PC-9 (cell line): ENCODE measurements at places on chromosomes 4 and X.

- no peak for DNase-seq
Measured at GRCh38 chrX:13721371-13721770, 13.0 kb downstream of the TRAPPC2 start.

GRCh38 chrX:112359906-112360305 is 277.3 kb upstream of the TRPC5 start:
- no peak for DNase-seq

GRCh38 chr4:130027973-130028372 is 932.0 kb downstream of the C4orf33 start:
- DNase-seq, result no peak

- no peak for DNase-seq
Measured at GRCh38 chr4:178427663-178428062, 985.4 kb upstream of the AGA start.

GRCh38 chr4:91267543-91267942 is 1036.2 kb upstream of the GRID2 start:
- DNase-seq, result no peak

GRCh38 chr4:184941671-184942418 is 76.4 kb upstream of the HELT start:
- no peak for DNase-seq

GRCh38 chr4:68654946-68655721 is 15.3 kb downstream of the UGT2B15 start:
- DNase-seq, result no peak

- DNase-seq, result no peak
Measured at GRCh38 chr4:111070390-111070789, 447.5 kb upstream of the PITX2 start.

DNA sequence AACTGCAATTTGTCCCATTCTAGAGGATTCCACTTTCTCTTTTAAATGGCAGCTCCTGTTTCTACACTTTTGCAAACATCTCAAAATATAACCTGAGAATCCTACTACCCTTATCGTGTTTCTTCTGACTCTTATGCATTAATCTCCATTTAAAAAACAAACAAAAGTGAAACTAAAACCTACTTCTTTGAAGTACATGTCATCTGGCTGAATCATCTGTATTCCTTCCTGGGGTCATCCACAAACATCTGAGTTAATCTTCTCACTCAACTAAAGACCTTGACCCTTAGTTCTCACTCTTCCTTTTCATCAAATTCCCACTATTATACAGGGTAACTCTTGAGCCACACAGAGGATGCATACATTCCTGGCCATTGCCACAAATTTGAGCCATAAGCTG is 584.8 kb downstream of the PPARGC1A start:
- no peak for DNase-seq

DNA sequence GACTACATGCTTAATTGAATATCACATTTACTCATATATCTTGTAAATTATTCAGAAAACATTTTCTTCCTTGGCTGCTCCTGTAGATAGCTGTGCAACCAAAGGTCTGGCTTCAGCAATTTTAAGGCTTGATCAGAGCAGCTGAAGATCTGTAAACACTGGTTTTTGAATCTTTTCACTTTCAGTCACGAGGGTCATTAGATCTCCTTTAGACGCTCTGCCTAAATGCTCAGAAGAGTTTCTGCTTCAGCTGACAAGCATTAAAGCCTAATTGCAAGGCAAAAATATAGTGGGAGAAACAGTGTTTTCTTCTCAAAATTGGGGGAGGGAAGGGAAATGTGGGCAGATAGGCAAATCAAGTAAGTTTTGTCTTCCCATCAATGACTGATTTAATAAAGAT is 25.7 kb downstream of the TRPC5 start:
- DNase-seq, result no peak

DNA sequence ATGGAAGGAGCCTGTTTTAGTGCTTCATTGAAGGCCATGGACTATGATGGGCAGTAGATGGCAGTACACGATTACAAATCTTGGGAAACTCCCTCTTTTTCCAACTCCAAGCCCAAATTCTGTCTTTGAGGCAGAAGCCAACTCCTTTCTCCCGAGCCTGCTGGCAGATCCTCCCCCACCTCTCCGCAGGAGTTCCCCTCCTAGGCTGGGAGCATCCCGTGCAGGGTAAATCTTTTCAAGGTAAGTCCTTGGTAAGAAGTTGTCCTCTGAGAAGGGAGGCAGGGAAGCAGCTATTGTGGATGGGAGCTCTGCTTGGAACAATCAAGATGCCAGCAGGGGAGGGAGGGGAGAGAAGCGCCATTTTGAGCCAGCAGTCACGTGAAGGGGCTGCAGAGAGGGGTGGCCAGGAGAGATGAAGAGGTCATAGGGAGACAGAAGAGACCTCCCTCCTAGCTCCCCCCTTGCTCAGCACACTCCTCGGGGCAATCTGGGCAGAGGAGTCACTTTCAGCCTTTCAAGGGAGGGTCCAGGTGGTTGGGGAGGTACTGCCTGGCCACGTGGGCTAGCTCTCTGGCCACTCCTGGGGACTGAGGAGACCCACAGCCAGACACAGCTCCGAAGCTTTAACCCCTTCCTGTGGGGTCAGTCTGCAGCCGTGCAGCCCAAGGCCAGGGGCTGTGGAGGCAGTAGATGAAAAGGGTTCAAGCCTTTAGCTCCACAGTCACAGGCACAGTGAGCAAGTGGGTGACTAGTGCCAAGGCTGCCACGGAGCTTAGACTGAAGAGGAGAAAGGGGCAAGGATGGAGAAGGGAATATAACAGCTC is 9.6 kb downstream of the CC2D2A start:
- DNase-seq, result peak; percentile 50

- no peak for DNase-seq
Measured at GRCh38 chr4:79684516-79684915, 276.5 kb upstream of the GK2 start.

- DNase-seq, result no peak
Measured at GRCh38 chr4:6278801-6279197, 9.1 kb downstream of the WFS1 start.

GRCh38 chr4:41866799-41867677 is 68.2 kb upstream of the TMEM33 start:
- DNase-seq, result no peak

GRCh38 chrX:70253377-70254062 is 6.5 kb downstream of the P2RY4 start:
- no peak for DNase-seq

- no peak for DNase-seq
Measured at GRCh38 chr4:32775049-32775448, 2054.9 kb downstream of the PCDH7 start.

DNA sequence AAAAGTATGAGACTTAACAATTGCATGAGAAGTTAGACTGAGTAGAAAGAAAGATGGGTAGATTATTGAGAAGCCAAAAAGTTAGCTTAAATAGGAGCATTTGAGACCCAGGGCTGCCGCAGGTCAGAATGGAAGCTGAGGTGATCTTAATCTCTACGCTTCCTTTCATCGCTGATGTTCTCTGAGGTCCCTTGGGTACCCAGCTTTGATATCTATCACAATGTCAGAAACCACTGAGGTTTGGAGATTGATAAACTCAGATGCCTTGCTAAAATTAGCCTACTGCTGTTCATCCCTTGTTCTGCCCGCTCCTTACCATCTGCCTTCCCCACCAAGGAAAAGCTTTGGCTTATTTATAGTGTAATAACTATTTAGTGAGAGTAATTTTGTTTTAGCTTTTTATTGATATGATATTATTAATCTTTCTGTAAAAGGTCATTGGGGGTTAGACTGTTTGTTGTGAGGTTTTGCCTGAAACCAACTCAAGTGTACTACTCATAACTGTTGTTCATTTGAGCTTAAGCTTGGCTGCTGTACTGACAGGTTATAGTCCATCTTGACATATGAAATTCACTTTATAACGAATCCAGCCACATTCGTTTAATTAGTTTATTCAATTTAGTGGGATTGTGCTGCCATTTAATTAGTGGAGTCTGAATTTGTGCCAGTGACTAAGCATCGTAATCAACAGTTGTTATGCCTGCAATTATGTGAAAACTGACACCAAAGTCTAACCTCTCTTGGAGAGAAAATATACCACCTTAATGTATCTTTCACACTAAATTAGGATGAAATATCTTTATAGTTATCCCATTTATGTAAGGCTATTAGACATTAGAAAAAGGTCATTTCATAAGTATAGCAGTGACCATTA is 15.1 kb downstream of the MCUB start:
- DNase-seq, result no peak

DNA sequence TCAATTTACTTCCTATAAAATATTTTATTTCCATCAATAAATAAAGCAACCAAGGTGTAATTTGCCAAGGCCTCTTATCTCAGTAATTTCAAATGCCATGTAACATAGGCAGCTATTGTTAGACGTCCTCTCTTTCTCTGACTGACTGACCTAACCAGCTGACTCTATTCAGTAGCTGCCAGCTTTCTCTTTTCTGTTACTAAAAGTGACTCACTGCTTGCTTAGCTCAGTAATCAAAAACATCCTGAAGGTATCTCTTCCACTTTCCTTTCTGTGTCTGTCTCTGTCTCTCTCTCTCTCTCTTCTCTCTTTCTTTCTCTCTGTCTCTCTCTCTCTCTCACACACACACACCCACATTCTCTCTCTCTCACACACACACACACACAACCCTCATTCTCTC is 134.2 kb downstream of the SPOCK3 start:
- no peak for DNase-seq

GRCh38 chr4:138870737-138871554 is 144.6 kb upstream of the NOCT start:
- DNase-seq, result peak; percentile 62

GRCh38 chr4:16725252-16725651 is 173.2 kb downstream of the LDB2 start:
- no peak for DNase-seq

GRCh38 chr4:143531380-143531779 is 17.9 kb downstream of the SMARCA5 start:
- DNase-seq, result no peak

DNA sequence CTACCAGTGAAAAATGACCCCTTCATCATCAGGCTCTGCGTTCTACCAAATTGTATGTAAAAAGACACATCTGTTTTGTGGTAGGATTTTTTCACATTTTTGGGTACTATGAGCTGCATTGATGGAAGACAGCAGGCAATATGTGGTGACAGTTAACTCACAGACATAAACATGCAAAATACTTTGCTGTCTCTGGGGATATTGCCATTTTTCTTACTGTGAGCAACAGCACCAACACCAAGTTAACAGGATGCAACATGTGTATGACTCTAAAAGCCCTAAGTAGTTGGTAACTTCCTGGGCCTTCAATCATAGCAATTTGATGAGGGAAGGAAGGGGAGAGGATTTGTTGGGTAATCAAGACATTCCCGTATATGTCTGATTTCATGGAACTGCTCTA is 56.4 kb upstream of the DRP2 start:
- no peak for DNase-seq

GRCh38 chrX:139156356-139156755 is 374.2 kb upstream of the F9 start:
- no peak for DNase-seq

DNA sequence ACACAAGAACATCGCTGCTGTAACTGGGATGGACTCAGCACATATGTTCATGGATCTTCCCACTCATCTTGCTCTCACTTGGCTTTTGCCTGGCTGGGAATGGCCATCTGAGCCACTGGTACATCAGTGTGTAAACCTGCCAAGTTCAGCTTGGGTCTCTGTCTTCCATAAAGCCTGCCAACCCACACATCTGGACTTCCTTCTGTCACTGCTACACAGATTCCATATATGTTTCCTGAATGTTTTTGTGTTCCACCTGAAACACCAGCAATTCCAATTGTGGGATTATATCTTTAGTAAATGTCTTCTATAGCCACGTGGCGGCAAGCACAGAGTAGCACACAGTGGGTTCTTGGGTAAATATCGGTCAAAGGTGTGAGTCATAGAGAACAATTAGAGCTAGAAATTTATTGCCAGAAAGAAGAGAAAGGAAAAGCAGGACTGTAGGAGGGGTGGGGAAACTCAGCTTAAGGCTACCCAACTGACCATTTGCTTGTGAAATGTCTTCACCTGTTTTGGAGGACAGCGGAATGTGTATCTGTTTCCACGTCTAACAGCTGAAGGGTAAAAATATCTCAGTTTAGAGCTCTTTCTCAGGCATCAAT is 125.9 kb downstream of the MFAP3L start:
- no peak for DNase-seq

GRCh38 chr4:37908488-37909331 is 17.8 kb downstream of the TBC1D1 start:
- DNase-seq, result no peak

DNA sequence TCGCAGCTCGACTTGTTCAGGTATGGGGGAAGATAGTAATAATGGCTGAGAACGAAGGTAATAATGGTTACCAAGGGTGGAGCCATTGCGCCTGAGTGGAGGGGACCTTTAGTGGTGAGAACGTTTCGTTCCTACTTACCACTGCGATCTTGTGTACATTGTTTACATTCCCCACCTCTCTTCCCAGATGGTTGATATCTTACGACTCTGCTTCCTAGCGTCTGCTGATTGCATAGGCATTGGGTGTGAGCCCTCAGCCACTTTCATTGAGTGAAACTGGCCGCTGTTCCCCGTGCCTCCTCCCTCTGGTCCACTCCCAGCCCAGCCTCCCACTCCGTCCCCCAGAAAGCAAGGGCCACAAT is 850 bp downstream of the IGBP1 start:
- no peak for DNase-seq

DNA sequence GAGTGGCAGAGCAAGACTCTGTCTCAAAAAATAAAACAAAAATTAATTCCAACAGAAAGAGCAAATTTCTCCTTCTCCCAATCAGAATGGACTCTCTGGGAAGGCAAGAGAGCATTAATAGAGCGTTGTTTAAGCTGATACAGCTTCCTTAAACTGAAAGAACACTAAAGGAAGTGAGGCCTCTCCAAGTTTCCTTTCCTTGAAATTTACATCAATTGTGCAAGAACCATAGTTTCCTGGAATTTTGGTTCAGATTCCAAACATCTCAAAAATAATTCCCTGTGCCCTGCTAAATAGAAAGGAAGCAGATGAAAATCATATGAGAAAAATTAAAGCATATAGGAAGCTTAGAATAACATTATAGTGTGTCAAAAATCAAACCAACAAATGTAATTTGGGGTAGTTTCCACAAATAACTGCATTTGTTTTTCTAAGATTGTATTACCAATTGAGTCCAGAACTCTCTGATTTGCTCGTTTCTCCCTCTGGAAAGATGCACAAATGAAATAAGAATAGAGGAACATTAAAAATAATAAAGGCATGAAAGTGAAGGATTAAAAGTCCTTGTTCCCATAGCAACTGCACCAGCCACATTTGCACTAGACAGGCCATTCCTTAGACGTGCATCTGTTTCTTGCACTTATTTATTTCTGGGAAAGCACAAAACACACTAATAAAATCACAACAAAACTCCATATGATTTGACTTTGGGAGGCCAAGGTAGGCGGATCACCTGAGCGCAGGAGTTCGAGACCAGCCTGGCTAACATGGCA is 3.7 kb upstream of the FAM241A start:
- DNase-seq, result no peak
